ENCODE measurements at places on chromosomes 4 and X.

DNA sequence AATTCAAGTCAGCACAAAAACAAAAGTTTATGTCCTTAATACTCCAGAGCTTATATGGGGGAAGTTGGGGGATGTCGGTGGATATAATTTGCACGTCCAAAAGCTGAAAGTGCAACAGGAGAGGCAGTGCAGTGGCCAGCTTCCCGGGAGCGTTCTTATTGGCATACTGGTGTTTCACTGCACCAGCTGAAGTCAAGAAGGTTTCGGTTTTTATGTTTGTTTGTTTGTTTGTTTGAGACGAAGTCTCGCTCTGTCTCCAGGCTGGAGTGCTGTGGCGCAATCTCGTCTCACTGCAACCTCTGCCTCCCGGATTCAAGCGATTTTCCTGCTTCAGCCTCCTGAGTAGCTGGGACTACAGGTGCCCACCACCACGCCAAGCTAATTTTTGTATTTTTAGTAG lies 28.6 kb upstream of the TLR3 start:
- no peak for DNase-seq

DNA sequence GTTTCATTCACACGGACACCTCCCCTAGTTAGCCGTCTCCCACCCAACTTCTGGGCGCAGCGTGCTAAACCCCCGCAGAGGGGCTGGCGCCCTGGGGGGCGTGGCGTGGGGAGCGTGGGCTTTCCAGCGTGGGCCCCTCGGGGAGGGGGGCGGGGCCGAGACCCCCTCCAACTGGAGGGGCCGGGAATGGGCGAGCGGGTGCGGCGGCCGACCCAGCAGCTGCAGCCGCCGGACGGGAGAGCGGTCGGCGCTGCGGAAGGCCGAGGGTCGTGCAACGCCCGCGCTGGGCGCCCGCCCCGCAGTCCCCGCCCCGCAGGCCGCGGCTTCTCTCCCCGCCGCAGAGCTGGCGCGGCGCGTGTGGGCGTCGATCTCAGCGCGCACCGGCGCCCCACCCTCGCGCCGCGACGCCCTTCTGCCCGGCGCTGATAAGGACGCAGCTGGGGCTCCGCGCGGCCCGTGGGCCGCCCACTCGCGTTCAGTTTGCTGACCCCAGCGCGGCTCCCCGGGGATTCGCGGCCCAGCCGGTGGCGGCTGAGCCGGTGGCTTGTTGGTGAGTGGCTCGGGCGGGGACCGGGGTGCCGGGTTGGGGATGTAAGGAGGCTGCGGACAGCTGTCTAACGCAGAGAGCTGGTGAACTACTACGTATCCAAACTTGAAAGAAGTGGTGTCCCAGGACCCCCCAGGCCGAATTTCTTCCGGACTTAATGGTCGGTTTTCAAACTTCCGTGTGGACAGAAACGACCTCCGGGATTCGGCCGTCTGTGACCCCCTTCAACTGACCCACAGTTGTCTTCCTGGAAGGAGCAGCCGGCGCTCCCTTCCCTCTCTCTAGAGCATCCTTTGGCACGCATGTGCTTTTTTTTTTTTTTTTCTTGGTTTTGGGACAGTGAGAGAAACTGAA lies 1.5 kb downstream of the FHDC1 start:
- peak; percentile 26 for DNase-seq

- DNase-seq: no peak
Observed at GRCh38 chr4:140233791-140234696, 80.1 kb upstream of the MAML3 start.

DNA sequence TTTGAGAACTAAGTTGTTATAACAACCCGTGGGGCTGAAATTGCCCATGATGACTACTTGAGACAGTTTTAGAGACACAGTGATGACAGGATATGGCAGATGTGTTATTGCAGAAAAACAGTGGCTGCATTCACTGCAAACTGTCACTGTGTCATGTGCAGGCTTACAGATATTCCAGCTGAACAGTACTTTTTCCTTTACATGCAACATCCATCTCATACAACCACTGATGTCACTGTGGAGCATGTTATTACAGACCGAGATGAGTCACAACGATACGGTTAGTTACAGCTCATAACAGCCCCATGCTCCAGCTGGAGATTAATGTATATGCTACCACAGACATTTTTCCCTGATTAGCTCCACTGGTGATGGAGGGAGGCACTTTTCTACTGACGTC lies 207.4 kb downstream of the TMA16 start:
- DNase-seq: no peak

DNA sequence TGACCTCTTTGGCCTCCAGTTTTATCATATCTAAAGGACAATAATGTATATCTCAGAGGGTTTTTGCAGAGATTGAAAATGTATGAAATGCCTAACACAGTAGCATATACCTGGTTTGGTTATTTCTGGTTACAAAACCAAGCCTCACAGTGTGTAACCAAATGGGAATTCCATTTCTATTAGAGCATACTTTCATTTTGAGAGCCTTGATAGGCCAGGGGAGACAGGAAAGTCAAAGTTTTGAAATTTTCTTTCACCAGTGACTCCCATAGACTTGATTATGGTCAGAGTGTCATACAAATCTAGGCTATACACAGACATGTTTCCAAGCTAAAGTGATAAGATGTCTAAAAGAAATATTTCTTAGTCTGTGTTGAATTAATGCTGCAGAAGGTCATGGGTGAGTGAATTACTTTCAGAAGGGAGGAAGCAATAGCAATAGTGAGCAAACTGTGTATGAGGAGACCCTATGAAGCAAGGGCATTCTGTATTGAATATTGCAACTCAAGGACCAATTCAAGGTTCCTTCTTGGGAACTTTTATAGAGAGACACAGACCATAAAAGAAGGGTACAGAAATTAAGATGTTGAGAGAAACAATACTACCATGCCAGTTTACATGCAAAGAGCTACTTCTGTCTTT lies 151.1 kb downstream of the PDE5A start:
- DNase-seq: no peak

GRCh38 chrX:13906093-13906492 lies 89.2 kb upstream of the GPM6B start:
- DNase-seq: peak; percentile 46

- DNase-seq: no peak
Observed at GRCh38 chr4:23911675-23912455, 22.0 kb upstream of the PPARGC1A start.

- no peak for DNase-seq
Observed at GRCh38 chrX:10111364-10112148, 45.2 kb upstream of the CLCN4 start.

All from COR-L47 (cell line).